Astrocyte of the spinal cord (primary cell): ENCODE measurements at places on chromosomes 3 and 15.

DNA sequence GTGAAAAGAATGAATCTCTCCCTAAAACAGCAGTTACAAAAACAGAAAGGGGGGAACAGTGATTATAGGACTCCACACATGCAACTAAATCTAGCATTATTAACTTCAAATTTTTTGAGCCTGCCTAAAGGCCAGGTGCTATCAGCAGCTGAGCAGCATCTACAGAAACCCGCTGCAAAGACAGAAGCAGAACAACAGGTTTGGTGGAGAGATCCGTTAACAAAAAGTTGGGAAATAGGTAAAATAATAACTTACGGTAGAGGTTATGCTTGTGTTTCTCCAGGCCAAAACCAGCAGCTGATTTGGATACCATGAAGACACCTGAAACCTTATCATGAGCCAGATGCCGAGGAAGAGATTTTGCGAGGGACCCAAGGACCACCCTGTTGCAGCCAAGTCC lies 201.6 kb upstream of the UBE3A start:
- no peak for DNase-seq

DNA sequence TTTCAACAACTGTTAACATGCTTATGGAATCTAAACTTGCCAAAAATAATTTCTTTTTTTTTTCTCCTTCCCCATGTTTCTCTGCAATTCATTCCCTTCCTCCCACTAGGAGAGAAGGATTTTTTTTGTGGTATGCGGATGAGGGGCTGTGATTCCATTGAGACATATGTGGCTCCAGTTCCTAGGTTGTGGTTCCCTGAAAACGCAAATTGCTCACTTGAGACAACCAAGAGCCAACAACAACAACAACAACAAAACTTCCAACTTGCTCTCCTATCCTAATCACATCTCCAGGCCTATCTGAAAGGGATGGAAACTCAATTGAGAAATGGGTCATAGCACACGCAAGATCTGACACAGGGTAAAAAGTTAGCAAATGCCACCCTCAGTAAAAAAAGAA lies 406.5 kb upstream of the TGFBR2 start:
- peak; percentile 55 for DNase-seq

DNA sequence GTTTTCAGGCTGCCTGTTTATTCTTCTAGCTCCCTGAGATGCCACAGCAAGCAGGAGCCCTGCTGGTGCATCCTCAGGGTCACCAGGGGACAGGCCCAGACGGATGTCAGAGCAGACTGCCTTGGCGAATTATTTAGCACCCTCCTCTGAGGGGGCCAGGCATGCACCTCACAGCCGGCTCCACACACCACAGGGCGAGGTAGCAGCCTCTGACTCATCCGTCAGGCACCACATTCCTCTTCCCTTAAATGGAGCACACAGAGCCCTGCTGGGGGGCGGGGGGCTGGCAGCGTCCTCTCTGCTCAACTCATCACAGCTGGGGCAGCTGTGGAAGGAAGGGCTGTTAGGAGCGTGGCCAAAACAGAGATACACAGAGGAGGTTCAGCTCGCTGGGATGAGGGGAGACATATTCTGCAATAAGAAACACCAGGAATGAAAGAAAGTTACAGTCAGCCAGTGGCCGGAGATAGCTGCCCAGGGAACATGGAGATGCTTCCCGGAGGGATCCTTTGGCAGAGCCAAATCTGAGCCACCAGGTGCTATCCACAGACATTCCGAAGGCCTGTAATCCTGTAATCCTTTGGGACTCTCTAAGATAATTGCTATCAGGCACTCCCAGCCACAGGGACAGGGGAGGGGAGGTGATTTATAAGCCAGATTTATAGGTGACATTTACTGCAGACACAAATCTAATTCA lies 13.9 kb upstream of the PRICKLE2 start:
- DNase-seq: peak; percentile 98

- DNase-seq: no peak
Measured at GRCh38 chr3:171314341-171314740, 145.9 kb downstream of the TNIK start.

DNA sequence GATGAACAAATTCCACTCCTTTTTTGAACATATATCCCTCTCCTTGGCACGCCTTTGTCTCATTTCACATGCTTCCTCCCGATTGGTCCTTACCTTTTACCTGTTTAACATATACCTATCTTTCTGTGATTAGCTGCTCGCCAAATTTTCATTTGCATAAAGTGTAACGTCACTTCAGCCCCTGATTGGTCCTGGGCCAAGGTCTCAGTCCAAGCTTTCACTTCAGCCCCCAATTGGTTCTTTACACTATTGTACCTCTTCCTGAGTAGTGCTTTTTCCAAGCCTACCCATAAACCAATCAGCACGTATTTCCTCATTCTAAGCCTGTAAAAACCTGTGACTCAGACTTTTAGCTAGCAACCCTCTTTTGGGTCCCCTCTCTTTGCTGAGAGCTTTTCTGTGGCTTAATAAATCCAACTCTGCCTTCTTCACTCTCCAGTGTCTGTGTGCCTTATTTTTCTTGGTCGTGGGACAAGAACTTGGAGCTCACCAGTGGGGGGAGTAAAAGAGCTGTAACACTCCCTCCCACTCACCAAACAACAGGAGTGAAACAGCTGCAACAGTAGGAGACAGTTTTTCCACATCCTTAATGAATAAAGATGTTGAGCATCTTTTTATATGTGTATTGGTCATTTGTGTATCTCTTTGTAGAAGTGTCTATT lies 584 bp upstream of the XCR1 start:
- no peak for DNase-seq

- DNase-seq: peak; percentile 20
Measured at GRCh38 chr3:39637807-39638206, 170.3 kb downstream of the MOBP start.

DNA sequence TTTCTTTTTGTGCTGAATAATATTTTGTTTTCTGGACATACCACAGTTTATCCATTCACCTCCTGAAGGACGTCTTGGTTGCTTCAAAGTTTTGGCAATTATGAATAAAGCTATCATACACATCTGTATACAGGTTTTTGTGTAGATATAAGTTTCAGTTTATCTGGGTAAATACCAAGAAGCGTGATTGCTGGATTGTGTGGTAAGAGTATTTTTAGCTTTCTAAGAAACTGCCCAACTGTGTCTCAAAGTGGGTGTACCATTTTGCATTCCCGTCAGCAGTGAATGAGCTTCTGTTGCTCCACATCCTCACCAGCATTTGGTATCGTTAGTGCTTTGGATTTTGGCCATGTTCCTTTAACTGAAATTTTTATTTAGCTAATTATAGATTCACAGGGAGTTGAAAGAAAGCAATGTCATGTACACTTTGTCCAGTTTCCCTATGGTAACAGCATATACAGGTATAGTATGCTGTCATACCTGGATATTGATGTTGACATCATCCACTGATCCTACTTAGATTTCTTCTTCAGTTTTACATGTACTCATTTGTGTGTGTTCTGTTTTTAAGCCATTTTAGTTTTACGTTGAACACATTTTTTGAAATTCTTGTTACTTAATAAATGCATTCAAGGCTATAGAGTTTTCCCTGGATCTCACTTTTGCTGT lies 11.9 kb downstream of the ARID3B start:
- no peak for DNase-seq

DNA sequence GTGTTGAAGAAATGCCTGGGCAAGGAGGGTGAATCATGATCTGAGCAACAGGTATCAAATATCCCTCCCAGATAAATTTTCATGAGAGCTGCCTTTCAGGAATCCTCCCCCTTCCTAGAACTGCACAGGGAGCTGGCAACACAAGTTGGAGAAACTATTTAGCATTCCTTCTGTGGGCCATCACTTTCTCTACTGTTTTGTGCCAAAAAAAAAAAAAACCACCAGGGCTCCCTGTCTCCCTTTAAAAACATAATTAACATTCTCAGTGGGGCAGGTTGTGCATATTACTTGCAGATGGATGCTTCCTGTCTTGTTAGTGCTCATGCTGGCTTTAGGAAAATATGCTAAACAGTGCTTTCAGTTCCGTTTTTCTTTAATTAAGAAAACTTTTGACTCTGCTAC lies 234.9 kb upstream of the LMCD1 start:
- peak; percentile 41 for DNase-seq

DNA sequence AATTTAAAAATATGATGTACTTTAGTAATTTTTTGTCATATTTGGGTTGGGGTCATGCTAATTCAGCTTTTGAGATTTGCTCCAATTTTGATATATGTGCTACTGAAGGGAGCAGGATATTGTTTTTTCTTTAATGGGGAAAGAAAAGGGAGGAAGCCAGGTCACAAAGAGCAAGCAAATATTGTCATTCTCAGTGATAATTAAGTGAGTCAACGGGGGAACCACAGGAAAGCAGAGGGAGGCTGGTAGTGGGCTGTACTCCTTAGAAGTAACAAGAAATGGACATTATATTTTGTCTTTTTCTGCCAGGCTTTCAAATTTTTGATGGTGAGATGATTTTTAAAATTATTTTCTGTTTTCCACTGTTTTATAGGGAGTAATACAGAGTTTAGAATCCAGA lies 45.6 kb upstream of the NMD3 start:
- no peak for DNase-seq

GRCh38 chr15:33032053-33032452 lies 162.5 kb downstream of the FMN1 start:
- DNase-seq: peak; percentile 26

GRCh38 chr15:88900309-88900981 lies 5.1 kb upstream of the HAPLN3 start:
- DNase-seq: peak; percentile 36

DNA sequence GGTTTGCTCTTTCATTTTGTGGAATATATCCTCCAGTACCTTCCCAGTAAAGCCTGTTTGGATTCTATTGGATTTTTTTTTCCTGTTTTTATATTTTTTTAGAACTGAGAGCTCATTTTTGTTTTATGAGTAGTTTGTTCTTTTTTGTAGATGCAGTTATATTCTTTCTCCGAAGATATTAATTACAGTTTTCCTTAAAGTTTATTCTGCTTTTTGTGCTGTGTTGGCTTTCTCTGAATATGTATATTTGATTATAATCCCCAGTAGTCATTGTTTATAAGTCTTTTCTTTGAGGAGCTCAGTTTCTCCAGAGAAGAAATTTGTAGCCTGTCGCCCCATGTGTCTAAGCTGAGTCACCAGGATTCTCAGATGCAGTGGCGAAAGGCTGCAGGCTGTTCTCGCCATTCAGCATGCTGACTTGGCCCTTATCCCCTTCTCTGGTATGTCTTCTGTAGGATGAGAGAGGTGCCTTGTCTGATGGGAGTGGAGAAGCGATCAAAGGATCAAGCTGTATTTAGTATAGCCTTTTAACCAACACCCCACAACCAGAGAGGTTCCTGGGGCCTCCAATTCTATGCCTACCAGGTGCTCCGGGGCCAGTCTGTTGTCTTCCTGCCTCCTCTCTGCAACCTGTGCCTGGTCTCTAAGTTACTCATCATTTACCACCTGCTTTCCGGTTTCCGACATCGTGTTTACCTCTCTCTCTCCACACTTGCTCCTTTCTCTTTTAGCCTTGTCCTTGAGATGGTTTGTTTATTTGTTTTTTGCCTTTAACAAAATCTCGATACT lies 31.7 kb upstream of the MFSD1 start:
- DNase-seq: peak; percentile 81

- no peak for DNase-seq
Measured at GRCh38 chr3:74844428-74844827, 230.0 kb upstream of the CNTN3 start.

- DNase-seq: no peak
Measured at GRCh38 chr15:36659917-36660316, 80.5 kb downstream of the CDIN1 start.
